ENCODE measurements at places on chromosomes 12 and 14.

DNA sequence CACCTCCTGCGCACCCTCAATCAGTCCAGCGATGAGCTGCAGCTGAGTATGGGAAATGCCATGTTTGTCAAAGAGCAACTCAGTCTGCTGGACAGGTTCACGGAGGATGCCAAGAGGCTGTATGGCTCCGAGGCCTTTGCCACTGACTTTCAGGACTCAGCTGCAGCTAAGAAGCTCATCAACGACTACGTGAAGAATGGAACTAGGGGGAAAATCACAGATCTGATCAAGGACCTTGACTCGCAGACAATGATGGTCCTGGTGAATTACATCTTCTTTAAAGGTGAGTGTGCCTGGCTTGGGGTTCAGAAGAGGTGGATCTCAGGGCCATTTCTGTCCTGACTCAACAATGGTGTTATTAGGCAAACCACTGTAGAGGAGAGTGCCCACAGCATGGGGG is 2.6 kb downstream of the SERPINA3 start:
- DNase-seq, result no peak

DNA sequence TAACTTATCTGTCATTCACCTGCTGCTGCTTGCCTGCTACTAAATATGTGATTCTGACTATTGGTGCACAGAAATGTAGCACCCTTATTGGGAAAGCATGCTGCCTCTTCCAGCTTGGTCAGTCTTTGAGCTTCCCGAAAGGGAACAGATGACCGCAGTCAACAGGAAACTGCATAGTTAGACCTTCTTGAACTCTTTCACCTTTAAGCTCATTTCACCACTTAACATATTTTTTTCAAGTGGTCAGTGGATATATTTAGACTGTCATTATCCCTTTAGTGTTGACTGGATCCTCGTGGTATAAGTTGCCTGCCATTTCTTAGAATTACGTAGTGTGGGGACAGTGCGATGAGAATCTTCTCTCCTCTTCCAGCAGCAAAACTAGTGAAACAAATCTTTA is 224.9 kb downstream of the FBXL14 start:
- no peak for DNase-seq

GRCh38 chr14:36820901-36821300 is 159.2 kb downstream of the PAX9 start:
- no peak for DNase-seq

DNA sequence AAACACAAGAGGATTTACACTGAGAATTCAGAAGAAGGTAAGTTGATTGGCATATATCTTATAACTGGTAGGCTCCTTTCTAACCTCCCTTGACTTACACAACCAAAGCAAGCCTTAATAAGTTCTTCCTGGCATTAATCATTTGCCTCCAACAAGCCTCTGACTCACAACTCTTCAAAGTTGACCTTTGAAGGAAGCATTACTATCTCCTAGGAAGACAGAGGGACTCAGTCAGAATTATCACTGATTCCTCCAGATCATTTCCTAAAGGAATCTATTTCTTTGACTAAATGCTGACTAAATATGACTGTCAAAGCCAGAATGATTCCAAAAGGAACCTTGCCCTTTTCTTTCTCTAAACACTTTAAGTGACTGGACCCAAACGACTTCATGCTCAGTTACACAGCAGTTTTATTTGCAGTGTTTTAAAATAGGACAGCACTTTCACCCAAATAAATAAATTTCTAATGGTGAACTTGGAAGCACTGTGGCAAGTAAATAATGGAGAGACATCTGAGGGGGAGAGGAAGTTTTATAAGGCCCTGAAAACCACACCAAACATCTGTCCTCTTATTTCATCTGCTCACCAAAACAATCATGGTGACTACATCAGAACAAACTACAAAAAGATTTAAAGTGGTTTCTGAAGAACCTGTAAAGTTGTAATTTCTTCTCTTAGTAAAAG is 128.2 kb downstream of the KLHL28 start:
- peak; percentile 57 for DNase-seq

DNA sequence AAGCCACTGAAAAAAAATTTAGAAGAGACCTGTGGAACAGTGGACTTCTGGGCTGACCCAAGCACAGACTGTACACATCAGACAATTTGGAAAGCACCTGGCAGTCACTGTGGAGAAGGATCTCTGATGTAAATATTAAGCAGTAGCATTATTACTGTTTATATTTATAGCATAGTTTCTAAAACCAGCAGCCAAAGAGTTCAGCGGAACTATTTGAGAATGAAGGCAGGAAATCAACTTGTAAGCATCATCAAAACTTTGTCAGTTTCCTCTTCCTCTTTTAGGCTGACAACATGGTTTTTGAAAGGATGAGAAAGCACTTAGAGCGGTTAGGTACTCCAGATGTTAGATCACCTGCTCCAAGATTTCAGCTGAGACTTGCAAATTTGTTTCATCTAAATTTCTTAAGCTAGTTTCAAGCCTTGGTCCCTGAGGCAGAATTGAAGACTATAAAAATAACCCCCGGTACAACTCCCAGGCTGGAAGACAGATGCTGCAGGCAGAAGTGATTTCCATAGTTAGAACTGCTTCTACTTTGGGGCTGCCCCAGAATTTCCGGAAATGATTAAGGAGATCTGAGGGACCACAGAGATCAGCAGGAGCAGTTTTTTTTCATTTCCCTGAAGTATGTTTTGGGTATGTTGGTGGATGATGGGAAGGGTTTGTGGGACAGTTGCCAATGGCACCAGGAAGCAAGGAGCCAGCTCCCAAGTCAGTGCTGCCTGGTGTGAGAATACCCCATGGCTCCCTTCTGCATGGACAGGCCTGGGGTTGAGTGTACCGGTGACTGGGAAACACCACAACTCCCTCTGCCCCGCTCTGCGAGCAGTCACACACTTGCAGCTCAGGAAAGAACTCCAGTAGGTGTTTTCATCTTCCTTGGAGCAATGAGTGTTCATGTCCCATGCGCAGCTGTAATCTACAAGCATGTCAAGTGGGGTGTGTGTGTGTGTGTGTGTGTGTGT is 354.5 kb downstream of the NUAK1 start:
- DNase-seq, result no peak

- no peak for DNase-seq
These were observed 41.1 kb upstream of the CSRNP2 start for GRCh38 chr12:51124504-51124903.

GRCh38 chr14:75427482-75428229 is at the start of gene JDP2:
Gene JDP2 (plus strand): TSS chr14:75428022. CDS start chr14:75437921, 9,899 bp downstream.
- peak; percentile 61 for DNase-seq

- peak; percentile 16 for DNase-seq
These were observed 96.1 kb downstream of the IPO8 start for GRCh38 chr12:30599608-30600007.
